ENCODE measurements at places on chromosomes 4 and X.
A peak's percentile ranks its signal among the peaks of the same experiment; 100 is the strongest.

DNA sequence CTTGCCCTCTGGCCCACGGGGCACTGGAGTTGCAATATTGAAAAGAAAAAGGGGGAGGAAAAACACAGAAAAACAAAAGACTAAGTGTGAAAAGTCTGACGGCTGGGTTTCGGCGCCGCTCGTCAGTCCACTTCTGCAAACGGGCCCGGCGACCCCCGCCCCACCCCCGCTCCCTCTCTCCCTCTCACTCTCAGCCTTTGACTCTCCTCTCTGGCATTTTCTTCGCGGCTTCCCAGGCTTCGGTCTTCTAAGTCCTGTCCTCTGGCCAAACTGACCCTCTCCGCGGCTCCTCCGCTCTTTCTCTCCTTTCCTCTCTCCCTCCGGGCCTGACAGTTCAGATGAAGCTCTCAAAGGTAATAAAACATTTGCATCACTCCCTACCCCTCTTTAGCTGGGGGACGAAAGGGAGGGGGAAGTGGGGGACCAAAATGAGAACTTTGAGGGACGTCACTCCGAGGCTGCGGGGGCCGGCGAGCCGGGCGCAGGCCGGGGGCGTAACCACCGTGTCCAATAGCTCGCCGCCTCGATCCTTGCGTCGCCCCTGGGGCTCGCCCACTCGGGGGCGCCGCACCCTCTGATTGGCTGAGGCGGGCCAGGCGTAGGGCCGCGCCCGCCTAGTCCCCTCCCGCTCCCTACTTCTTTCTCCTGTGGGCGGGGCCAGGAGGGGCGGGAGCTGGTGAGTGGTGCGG is at the start of gene NKX6-1:
Gene NKX6-1, minus strand, starts transcription at position 358 of the 689 bp plus-strand sequence. CDS start 1,064 bp downstream, outside the sequence.
- DNase-seq = peak; percentile 90

DNA sequence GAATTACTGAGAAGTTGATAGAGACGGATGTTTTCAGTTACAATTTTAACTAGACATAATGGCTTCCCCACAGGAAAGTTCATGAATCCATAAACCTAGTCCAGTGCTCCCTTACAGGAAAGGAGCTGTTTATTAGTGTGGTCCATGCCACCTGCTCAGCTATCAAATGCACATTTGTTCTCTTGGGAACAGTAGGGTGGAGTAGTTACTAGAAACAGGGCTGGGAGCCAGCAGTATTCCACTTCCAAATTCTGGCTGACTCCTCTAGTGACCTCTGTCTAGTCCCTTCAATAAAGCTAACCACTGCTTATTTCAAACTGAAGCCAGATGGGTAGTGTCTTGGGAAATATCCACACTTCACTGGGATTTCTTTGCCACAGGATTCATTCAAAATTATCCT is 88.4 kb upstream of the TLL1 start:
- DNase-seq = no peak

DNA sequence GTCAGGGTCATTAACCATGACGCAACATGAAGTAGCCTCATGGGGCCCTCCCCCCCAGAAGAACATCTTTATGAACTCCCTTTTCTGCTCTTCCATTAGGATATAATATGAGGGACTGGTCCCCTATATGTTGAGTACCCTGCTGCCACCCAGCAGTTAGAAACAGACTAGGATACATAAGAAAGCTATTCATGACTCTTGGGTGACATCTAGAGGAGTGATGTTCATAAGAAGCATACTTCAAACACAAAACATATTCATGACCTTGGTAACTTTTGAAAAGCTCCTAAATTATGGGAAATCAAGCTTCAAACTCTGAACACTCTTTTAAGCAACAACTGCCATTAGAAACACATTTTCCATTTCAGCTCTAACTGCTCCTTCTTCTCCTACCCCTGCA is 155.2 kb upstream of the SPIN4 start:
- peak; percentile 58 for DNase-seq

DNA sequence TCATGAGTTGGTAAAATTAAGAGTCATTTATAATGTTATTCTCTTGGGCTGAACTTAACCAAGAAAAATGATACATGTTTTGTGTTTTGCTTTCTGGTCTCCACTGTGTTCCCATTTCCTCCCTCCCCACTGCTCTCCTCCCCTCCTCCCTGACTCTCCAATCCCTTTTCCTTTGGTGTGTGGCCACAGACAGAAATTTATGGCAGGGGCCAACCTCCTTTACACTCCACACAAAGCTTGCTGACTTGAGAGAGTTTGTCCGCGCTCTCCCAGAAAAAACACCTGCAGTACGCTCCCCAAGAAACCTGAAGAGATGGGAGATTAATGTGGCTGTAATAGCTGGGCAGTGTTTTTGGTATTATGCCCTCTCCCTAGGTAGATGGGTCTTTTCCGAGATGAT is 88.9 kb downstream of the ALPK1 start:
- no peak for DNase-seq

GRCh38 chr4:156941940-156942548 is 29.6 kb downstream of the PDGFC start:
- DNase-seq = peak; percentile 75

DNA sequence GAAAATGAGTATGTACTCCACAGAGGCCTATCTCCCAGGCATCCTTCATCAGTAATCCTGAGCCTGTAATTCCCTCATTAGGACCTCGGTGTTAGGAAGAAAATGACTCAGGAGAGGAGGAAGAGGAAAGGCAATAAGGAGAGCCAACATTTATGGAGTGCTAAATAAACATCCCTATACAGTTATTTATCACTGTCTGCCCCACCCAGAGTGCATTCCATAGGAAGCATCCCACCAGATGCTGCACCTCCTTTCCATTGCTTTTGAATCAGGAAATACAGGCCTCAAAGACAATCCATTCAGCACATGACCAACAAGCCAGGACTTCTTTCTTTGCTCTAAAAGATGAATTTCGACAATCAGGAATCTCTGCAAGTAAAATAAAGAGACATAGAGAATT is 47.6 kb downstream of the USP38 start:
- DNase-seq = no peak

- DNase-seq = no peak
Measured at GRCh38 chrX:39144323-39144722, 343.1 kb downstream of the MID1IP1 start.

DNA sequence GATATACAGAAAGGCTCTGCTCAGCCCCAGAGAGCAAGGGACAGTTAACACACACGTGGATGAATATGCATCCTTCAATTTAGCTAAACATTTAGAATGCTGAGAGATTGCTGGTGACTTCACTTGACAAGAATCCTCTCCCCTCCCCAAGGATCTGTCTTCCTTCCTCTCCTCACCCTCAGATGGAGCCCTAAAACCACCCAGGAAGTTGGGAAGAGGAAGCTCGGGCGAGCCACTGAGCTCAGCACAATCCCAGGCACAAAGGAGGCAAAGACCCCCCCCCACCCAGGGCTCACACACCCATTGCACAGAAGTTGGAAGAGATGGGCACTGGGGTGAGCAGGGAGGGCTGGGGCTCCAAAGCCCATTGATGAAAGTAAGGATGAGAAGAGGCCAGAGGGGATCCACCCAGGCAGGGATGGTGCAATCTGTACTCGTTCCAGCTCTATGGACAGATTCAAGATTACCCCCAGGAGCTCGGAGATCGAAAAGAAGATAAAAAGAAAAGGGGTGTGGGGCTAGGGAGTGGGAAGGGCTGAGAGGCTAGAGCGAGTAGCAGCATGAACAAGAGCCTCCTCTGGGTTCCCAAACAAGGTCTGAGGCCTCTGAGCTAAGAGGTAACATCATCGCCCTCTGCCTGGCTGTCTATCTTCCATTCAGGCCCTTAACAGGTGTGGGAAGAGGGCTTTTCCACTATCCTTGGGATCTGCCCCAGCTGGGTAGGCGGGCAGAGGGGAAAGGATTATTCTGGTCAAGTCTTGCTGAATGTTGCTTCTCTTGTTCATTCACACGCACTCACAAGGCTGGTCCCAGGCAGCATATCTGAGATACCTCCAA is 1.2 kb downstream of the TFE3 start:
- DNase-seq = peak; percentile 32

GRCh38 chr4:153816542-153816941 is 27.7 kb upstream of the SFRP2 start:
- DNase-seq = no peak

DNA sequence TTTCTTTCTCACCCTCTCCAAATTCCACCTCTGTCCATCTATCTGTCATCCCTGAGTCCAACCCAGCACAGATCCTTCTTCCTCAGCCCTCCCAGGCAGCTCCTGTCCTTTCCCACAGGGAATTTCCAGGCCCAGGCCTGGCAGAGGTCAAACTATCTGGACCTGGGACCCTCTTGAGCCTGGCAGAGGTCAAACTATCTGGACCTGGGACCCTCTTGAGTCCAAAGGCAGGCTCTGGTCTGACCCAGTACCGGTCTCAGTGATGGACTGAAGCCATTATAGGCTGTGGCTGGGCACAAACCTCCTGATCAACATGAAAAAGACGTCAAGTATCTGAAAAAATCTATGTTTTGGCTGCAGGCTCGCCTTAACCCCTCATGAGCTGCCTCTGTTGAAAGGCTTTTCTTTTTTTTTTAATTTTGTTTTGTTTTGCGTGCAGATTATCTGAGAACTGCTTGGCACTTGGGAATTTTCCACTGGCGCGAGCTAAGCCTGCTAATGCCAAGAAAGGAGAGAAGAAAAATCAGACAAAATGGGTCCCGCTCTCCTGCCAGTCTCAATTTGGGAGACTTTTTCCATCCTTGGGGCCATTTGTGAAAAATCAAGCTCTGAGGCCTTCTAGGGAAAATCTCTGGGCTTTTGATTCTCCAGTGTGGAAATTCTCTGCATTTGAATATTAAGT is 31.2 kb downstream of the MSX1 start:
- peak; percentile 57 for DNase-seq

DNA sequence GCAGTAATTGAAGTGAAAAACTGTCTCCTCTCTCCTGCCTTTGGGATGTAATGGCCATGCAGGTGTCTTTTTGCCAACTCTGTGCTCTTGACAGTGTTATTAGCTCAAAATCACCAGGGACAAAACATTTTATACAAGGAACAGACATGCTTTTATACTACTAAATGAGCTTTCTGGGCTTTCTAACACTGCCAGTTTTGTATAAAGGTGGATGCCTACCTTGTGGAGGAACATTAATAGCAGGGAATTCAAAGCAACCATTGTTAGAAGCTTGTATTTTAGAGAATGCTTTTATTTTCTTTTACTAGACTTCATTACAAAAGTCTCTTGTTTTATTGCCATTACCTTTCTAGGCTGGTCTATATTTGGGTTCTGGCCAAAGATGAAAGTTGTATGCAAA is 54.7 kb upstream of the ARSJ start:
- no peak for DNase-seq

- DNase-seq = peak; percentile 8
Measured at GRCh38 chr4:144709159-144709558, 63.2 kb downstream of the HHIP start.

DNA sequence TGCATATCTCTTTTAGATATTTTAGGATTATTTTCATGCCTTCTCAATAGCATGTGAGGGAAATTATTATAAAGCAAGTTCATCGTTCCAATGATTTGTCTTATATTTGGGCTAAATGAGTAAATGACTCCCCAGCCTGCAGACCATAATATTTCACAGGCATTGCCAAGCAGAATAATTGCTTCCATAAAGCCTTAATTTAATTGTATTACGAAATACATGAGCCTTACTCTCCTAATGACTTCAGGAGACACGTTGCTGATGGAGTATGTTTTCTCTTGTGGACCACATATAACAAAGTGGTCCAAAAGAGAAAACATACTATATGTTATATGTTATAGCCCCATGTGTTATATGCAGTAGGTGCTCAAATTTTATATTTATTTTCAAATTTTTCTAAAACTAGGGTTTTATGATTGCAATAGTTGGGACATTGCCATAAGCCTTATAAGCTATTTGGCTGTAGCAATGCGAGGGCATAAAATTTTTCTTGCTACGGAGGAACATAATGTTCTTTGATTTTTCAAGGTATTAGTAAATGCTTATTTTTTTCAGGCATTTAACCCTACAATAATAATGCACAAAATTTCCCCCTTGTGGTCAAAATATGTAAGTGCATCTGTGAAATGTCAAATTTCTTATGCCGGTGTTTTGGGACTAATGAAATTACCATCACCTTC is 26.2 kb upstream of the TMPRSS11D start:
- no peak for DNase-seq

GRCh38 chrX:70044541-70045245 is 5.0 kb downstream of the AWAT2 start:
- no peak for DNase-seq

DNA sequence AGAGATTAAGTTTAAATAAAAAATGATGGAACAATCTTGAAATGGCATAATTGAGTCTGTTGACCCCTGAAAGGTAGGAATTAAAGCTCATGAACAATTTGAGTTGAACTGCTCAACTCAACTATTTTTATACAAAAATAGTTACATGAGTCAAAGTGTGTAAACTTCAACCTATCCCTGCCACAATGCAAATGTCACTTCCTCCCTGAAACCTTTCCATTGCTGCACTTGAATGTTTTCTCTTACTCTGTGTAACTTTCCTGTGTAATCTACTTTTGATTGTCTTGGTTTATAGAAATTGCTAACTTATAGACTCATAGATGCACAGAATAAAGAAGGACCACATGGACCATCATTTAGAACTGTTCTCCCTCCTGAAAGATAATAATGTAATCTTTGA is 218.5 kb downstream of the GBA3 start:
- DNase-seq = no peak

DNA sequence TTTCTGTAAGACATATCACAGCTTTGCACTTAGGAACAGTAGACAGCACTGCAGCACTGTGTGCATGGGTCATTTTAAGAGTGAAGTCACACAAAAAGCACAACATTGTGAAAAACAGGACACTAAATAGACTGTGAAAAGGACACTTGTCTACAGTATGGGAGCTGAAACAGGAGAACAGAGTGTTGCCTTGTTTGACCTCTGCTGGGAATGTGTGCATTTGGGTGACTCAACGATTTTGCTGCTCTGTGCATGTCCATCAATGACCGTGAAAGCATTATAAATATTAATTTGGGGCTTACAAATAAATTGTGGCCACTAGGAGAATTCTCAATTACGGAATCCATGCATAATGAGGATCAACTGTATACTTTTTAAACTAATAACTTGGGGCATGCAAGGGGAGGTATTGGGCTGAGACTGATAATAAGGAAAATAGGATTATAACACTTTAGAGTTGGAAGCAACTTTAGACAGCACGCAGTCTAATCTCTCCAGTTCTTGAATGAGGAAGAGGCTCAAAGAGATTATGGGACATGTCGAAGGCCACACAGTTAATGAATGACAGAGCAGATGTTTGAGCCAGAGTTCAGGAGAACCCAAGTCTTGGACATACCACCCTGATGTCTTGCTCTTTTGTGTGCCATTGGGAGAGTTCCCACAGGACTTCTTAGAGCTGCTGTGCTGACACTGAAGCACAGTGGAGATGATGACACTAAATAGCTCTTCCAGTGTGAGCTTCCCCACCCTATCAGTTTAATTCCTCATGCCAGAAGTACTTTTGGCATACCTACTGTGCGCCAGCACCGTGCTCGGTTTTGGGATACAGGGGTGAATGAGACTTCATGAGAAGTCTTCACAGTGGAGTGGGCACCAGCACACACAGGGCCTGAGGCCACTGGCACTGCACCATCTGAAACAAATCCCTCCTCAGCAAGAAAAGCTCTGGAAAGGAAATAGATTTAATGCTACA is 79.3 kb downstream of the FRAS1 start:
- no peak for DNase-seq

DNA sequence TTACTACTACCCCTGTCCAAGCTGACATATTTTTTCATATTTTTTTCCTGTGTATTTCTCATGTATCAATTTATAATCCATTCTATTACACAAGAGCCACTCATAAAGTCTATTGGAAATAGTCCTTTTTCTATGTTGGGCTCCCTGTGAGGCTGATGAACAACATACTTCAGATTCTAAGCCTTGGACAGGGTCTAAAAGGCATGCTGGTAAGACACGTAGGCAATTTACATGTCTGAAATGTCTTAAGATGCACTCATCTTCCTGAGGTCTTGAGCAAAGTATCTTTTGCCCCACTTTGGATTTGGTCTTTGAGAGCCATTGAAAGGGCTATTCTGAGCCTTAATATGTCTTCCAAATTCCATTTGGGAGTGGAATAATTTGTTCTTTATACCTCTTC is 31.8 kb downstream of the OCIAD1 start:
- DNase-seq = no peak
